Stimulated activated CD4-positive, alpha-beta T cell treated with anti-CD3 and anti-CD28 coated beads, Interleukin-1b, Interleukin-23, amount 100 ng/mL, for 1 hour (primary cell): ENCODE measurements at places on chromosomes 16 and 17.
A peak's percentile ranks its signal among the peaks of the same experiment; 100 is the strongest.

DNA sequence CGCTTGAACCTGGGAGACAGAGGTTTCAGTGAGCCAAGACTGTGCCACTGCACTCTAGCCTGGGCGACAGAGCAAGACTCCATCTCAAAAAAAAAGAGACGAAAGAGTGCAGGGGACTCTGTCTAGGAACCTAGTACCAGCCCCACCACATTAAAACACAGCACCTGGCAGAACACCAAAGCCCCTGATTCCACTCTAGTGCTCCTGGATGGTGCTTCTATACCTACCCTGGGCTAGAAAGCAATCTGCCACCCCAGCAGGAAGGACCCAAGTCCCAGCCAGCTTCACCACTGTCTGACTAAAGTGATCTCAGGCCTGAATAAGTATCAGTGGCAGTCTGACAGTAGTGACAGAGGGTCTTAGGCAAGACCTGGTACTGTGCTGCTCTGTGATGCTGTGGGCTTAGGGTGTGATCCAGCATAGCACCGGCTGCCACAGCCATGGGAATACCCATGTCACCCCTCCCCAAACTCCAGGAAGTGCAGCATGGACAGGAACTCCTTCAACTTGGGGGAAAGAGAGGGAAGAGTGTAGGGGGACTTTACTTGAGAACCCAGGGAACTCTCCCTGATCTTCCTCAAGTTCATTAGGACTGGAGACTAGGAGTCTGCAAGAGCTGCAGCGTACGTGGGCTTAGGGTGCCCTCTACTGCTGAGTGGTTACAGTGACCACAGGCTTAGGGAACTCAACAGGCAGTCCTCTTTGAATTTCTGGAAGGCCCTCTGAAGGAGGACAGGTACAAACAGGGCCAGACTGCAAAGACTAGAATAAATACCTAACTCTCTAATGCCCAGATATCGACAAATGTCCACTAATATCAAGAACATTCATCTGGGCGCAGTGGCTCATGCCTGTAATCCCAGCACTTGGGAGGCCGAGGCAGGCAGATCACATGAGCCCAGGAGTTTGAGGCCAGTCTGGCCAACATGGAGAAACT lies 30.0 kb upstream of the RNF43 start:
- DNase-seq: peak; percentile 7

- DNase-seq: no peak
These were observed 12.8 kb downstream of the ADGRG3 start for GRCh38 chr16:57680842-57681375.

GRCh38 chr16:10880594-10881452 lies 3.8 kb downstream of the CIITA start:
- DNase-seq: no peak

DNA sequence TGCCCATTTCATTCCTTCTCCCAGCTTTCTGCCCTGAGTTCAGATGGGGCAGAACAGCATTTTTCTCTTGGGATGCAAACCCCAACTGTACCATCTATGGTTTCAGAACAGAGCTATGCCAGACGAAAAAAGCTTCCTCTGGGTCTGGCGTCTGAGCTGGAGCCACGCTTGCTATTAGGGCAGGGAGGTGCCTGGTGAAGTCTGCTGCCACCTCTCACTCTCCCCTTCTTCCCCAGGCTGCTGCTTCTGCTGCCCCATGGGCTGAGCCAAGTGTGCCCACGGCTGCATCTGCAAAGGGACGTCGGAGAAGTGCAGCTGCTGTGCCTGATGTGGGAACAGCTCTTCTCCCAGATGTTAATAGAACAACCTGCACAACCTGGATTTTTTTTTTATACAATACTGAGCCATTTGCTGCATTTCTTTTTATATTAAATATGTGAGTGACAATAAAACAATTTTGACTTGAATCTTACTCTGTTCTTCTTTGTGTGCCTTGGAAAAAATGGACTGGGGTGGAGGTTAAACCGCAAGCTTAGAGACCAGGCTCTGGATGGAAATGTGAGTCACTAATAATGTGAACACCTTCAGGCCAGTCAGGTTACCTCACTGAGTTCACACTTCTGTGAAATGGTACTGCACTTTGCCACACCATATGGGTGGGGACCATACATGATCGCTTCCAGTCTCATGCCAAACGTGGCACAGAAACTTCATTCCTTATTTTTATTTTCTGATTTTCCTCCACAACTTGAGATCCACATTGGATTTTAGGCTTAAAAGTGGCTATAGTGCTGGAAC lies 1.7 kb upstream of the MT1A start:
- no peak for DNase-seq

DNA sequence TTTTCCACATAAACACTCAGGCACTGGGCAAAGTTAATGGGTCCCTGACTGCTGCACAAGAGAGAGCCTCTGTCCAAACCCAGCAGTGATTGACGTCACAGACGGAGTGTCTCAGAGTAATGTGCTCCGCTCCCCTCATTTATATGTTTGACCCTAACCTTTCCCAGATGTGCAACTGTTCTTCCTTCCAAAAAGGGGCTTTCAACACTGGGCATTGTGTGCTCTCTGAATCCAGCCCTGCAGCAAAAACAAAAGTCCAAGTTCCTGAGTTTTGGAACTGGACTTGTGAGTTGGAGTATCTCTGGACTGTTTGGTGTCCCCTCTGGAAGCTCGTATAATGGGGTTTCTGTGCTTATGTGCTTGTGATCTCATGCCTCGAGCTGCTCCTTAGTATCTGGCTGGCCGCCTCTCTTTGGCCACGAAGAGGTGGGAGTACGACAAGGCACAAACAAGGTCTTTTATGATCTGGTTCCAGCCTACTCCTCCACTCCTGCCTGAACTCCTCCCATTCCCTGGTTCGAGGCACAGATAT lies 76.4 kb upstream of the SMIM36 start:
- no peak for DNase-seq

DNA sequence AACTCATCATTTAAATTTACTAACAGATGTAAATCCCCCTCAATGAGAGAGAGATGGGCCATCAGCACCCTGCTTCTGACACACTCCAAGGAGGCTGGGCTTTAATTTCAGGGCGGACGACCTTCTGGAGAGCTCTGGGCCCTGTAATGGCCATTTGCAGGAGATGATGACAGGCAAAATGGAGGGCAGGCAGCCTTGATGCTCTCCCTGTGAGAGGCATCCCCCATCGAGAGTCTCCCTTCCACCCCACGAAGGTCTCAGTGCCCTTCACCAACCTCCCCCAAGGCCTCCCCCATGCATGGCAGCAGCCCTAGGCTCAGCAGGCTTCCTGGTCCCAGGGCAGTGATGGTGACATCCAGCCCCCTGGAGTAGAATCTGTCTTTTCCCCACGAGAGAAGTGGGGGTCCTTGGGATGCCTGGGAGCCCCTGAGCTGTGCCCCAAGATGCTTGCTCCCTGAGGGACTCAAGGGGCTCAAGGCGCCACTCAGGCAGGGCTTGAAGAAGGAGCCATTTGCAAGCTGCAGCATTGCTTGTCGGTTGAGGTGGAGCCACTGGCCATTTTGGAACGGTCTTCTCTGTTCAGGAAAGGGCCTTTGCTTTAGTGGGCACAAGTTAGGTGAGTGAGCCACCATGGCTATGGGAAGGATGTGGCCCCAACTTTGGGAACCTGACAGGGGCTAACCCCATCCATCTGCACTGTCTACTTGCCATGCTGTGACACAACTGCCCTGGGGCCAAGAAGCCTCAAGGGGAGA lies 82.6 kb downstream of the C16orf78 start:
- no peak for DNase-seq

- no peak for DNase-seq
These were observed 26.0 kb upstream of the SPPL2C start for GRCh38 chr17:45818699-45819098.

DNA sequence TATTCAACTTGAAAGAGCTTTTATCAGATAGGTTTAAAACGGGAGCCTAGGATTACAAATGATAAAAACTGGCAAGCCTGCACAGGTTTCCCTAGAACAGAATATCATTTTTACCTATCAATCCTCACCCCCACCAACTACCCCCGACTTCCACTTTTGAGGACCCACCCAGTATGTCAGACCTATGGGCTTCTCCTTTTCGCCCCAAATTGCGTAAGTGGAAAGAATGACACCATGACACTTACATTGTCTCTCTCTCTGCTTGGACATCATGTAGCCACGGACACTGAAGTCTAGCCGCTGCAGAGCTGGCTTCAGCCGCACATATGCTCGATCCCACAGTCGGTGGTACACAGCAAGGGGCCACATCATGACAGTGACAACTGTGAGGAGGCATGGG lies 7.4 kb upstream of the PSMC3IP start:
- no peak for DNase-seq
